ENCODE measurements at places on chromosomes 5 and 9.
A peak's percentile ranks its signal among the peaks of the same experiment; 100 is the strongest.

- DNase-seq, result no peak
Measured at GRCh38 chr5:119095611-119096010, 24.7 kb downstream of the DMXL1 start.

- DNase-seq, result no peak
Measured at GRCh38 chr5:103793595-103794182, 231.1 kb upstream of the NUDT12 start.

- no peak for DNase-seq
Measured at GRCh38 chr5:107542428-107542827, 128.3 kb downstream of the EFNA5 start.

DNA sequence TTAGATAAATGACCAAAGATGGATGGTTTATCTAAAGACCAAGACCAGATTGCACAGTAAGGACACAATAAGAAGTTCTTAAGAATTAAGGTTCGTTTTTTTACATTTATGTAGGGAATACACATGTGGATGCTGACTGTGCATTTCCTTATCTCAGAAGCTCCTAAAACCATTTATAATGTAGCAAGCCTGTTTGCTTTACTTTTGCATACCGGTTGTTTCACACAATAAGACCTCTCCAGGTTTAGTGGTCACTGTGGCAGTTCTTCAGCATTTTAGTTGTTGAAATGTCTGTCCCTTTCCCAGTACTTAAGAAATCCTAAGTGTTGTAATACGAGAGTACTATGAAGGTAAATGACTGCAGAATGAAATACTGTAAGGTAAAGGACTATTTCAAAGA, 43.6 kb downstream of the BASP1 start:
- no peak for DNase-seq

DNA sequence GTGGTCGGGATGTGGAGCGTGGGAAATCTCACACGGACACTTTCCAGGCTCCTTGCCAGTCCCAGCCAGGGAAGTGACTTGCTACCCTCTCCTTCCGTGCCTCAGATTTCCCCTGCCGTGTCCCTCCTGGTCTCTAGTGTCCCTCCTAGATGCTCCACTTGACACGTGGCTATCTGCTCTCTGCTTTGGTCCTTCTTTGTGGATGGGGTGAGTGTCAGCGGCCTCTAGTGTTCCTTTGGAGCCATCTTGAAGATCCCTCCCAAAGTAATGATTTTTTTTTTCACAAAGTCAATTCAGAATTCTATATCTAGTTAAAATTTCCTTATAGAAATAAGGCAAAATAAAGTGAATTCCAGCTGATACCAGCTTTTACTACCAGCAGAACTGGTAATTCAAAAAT, 117.7 kb downstream of the MRPL36 start:
- no peak for DNase-seq

GRCh38 chr5:96254980-96255691, 177.9 kb downstream of the PCSK1 start:
- no peak for DNase-seq

DNA sequence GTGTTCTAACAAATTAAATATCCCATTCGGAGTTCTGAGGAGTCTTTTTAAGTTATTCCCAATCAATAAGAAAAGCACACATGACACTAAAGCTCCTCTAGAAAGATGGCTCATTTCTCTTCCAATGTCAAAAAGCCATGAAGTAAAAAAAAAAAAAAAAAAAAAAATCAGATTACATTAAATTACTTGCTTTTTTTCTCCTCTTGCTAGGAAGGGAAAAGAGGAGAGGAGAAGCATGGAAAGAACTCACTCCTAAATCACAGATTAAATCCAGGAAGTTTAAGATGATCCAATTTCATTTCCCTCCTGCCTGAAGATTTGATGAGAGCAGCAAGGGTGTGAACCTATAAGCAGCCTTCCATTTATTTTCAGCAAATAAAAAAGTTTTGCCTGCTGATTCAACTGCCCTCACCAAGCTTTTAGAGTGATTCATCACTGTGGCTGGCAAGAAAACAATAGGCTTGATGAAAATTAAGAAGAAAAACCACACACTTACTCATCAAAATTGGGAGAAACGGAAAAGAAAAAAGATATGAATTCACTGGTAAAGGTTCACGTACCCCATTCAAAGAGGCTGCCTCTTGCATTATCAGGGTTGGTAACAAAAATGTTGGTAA, 19.7 kb downstream of the MYO10 start:
- DNase-seq, result no peak

- DNase-seq, result no peak
Measured at GRCh38 chr9:113650207-113651131, 186.9 kb downstream of the RGS3 start.

DNA sequence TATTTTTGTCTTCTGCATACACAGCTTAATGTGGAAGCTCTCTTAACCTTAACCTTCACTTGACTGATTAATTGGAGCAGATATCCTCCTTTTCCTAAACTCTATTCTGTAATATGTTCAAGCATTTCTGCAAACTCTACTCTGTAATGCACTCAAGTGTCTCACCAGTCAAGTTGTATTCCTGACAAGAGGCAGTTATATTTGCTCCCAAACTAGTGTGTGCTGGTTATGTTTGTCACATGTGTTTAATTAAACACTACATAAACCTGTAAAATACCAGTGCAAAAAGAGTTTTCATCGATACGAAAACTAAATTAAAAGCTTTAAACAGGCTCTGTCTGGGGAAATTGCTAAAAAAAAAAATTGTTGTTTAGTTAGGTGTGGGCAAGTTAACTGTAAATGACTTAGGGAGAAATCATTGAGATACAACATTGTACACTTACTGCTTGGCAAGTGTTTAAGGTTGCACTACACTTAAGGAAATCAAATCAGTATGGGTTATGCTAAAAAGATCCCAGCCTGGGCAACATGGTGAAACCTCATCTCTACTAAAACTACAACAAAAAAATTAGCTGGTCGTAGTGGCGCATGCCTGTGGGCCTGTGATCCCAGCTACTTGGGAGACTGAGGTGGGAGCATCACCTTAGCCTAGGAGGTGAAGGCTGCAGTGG, 6.7 kb downstream of the FAF2 start:
- DNase-seq, result no peak

DNA sequence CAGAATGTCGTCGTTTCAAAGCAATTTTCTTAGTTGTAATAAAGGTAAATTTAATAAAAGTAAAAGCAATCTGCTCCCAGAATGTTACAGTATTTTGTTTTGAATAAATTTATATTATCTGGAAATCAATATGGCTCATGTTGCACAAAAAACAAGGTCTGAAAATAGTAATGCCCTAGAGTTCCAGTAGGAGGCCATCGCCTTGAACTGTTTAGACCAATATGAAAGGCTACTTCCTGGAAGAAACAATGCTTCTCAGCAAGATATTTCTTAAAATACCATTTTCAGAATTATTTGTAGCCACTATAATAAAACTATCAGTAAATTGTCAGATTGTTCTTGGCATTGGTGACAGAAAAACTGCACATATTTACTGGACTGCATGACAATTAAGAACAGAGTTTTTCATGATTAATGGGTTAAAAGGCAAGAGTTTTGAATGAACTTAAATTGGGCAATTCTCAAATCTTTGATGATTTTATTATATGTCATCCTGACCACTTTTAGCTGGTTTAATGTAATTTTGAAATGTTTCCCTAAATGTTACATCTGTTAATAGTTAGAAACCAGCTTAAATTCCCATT, 153.2 kb downstream of the COMMD10 start:
- no peak for DNase-seq

DNA sequence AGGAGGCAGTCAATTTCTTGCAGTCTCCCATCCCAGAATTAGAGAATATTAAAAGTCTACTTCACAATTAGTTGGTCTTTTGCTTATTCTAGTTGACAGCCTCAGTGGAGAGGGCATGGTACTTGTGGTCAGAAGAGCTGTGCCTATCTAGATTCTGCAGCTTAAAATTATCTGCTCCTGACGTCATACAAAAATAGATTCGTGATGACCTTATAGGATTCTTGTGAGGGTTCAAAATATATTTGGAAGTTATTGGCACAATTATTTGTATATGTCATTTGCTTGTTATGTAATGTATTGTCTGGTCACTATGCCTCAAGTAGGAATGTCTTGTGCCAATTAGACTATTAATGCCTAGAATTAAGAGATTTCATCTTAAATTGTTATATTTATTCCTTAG, 142.5 kb downstream of the CDH12 start:
- DNase-seq, result no peak

DNA sequence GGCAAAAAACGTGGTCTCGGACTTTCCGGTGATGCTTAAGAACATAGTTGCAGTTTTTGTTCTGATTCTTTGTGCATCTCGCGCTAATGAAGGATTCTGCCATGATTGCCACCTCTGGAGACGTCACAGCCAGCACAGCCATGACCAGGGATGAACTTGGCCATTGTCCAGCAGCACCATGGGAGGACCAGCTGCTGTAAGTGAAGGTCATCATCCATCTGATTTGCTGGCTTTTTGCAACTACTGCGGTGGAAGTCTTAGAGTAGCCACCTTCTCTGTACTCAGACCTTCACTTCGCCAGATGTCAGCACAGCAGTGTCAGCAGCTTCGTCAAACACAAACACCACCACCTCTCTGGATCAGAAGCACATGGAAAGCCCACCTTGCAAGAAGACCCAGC, 45.7 kb downstream of the NSUN2 start:
- no peak for DNase-seq

DNA sequence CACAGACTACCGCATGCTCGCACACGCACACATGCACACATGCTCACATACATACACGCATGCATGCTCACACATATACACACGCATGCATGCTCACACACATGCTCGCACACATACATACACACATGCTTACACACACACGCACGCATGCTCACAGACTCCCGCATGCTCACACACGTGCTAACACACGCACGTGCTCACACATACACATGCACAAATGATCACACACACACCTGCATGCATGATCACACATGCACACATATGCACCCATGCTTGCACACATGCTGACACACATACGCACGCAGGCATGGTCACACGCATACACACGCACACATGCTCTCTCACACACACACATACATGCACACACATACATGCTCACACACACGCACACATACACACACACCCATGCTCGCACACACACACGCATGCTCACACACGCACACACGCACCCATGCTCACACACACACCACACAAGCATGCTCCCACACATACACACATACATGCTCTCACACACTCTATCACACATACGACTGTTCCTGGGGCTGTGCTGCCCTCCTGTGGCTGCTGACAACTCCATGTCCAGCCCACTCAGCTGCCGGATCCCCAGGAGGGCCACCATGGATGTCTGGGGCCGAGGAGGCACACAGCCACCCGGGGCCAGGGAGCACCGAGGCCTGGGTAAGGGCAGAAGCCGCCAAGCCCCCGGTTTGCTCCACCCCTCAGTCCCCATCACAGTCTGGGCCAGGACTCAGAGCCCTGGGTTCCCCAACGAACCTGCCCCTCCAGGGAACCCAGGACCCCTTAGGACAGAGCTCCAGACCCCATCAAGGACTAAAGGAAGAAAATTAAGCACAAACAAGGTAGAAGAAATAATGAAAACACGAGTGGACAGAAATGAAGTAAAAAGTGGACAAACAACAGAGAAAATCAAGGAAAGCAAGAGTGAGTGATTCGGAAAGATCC, 31.4 kb upstream of the EGFL7 start:
- DNase-seq, result peak; percentile 56

All from nucleus accumbens (tissue), 56 donors.